ENCODE measurements at places on chromosomes 2 and 18.

- no peak for DNase-seq
Observed at GRCh38 chr18:30175621-30176225, 866.8 kb downstream of the DSC3 start.

DNA sequence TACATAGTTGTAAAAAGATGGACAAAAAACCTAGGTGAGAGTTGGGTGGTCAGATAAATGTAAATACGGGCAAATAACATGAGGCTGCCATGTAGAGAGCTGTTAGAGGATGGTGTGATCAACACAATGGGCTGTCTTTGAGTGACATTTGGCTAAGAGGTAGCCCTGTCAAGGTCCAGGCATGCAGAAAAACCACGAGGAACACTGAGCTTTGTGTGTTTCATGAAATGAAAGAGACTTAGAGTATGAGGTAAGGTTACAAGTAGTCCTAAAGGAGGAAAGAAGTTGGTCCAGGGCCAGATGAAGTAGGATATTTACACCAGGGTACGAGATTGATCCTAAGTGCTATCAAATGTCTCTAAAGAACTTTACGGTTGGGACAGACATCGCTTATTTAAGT lies 160.9 kb downstream of the RDH14 start:
- DNase-seq: no peak

- DNase-seq: peak; percentile 1
Observed at GRCh38 chr2:83705146-83705545, 753.9 kb downstream of the SUCLG1 start.

GRCh38 chr2:84251651-84252302 lies 207.3 kb downstream of the SUCLG1 start:
- no peak for DNase-seq

- DNase-seq: no peak
Observed at GRCh38 chr2:66305718-66306117, 129.2 kb upstream of the MEIS1 start.

GRCh38 chr2:23327887-23328286 lies 57.1 kb upstream of the KLHL29 start:
- no peak for DNase-seq

DNA sequence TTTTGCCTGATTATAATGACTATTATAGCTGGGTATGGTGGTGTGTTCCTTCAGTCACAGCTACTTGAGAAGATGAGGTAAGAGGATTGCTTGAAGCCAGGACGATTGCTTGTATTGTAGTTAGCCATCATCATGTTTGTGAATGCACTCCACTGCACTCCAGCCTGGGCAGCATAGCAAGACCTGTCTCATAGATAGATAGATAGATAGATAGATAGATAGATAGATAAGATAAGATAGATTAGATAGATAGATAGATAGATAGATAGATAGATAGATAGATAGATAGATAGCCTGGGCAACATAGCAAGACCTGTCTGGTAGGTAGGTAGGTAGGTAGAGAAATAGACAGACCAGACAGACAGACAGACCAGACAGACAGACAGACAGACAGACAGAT lies 127.3 kb downstream of the MGAT5 start:
- DNase-seq: no peak

GRCh38 chr2:29011418-29012060 lies 30.4 kb downstream of the TOGARAM2 start:
- no peak for DNase-seq

- DNase-seq: peak; percentile 19
Observed at GRCh38 chr2:18117592-18117991, 239.1 kb downstream of the KCNS3 start.

DNA sequence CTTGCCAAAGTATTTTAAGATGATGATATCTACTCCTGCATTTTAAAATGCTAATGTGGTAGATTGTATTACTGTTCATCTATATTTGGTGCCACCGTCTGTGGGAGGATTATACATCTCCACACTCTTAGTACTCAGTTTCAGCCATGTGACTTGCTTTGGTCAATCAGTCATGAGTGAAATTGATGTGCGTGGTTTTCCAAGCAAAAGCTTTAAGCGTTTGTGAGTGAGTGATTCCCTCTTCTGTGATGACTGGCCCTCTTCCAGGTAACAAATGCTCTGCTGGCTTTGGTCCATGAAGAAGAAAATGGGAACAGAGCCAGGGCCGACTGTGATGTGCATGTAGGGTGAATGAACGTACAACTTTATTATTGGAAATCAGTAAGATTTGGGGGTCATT lies 330.4 kb downstream of the LPIN1 start:
- no peak for DNase-seq

DNA sequence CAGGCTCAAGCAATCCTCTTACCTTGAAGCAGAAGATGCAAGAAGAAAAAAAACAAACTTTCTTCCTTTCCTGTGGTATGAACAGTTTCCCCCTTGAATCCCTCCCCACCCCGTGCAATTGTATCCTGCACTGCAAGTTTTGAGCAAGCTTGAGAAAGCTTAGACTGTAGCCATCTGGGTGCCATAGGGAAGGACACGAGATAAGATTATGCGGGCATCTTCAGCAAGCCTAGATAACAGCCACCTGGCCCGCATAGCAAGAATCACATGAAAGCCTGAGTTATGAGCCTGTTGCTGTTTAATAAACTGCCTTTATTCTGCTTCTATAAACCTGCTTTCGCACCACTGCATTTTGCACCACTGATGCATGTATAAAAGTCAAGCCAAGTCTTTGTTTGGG lies 27.3 kb upstream of the CDCA7 start:
- DNase-seq: no peak

DNA sequence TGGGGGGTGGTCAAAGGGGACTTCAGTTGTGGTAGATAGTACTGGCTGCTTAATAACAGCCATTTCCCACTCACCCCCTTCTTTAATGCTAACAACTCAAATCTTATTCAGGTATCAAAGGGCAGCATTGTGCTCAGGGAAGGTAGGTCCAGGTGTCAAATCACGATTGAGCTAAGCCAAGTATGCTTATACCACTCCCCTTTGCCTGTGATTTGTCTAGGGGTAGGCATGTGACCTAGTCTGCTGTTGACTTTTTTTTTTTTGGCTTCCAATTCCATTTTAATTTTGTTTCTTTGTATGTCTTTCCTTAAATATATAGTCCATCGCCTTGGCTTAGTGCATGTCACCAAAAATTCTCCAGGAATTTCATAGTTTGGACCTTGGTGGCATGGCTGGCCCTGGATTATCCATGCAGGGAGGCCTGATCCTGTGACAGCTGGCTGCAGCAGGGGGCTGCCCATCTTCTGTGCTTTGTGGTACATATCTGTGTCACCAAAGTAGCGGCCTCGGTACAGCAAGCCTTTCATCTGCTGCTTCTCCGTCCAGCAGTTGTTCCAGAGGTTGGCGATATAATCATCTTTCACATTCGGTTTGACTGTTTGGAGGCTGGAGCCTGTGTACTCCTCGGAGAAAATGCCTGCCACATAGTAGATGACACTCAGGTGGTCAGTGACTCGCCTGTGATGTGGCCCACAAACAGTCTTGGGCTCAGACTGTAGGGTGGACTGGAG lies 68.1 kb upstream of the SPRED2 start:
- no peak for DNase-seq

- DNase-seq: no peak
Observed at GRCh38 chr2:41910126-41910525, 137.7 kb upstream of the PKDCC start.
